Esophagus muscularis mucosa (tissue), 4 donors: ENCODE measurements at places on chromosomes 7 and 10. TPM values are rescaled to one million over a fixed set of nuclear protein-coding genes. Genes with fewer than 3 reads are reported as not detected.

EPDR1 gene
- total RNA-seq: 35.5 TPM

GIMAP5 gene
- total RNA-seq: 26.9 TPM

AQP1 gene
- total RNA-seq: 509 TPM

GNAT3 gene
- not detected for total RNA-seq

NPY gene
- total RNA-seq: 70.1 TPM

CWF19L1 gene
- 11.6 TPM for total RNA-seq

ZPBP gene
- not detected for total RNA-seq

PNLIPRP2 gene
- not detected for total RNA-seq

ANKRD2 gene
- 0.33 TPM for total RNA-seq

VGF gene
- total RNA-seq: not detected

STAG3 gene
- total RNA-seq: 0.92 TPM

ZMIZ2 gene
- total RNA-seq: 12.4 TPM

TWIST1 gene
- total RNA-seq: 16.3 TPM

CPED1 gene
- 81.8 TPM for total RNA-seq

SH2D4B gene
- total RNA-seq: 0.26 TPM

CAMK2B gene
- 1.2 TPM for total RNA-seq

VPS41 gene
- 32.0 TPM for total RNA-seq

HDAC9 gene
- total RNA-seq: 63.0 TPM

NPC1L1 gene
- 0.57 TPM for total RNA-seq

FZD1 gene
- total RNA-seq: 22.2 TPM

INA gene
- 3.1 TPM for total RNA-seq

GPER1 gene
- total RNA-seq: 10.0 TPM

CPA2 gene
- not detected for total RNA-seq

GBX1 gene
- not detected for total RNA-seq

SRI gene
- total RNA-seq: 55.5 TPM

MAT1A gene
- total RNA-seq: not detected

FAM237B gene
- not detected for total RNA-seq

TCAF2 gene
- 0.83 TPM for total RNA-seq

CPEB3 gene
- 6.8 TPM for total RNA-seq

VWDE gene
- not detected for total RNA-seq

ASIC3 gene
- 2.9 TPM for total RNA-seq

HOXA7 gene
- 1.7 TPM for total RNA-seq

MRPS24 gene
- total RNA-seq: 72.2 TPM

ADIRF gene
- 119 TPM for total RNA-seq

MRPS33 gene
- total RNA-seq: 26.2 TPM

ZCCHC24 gene
- 156 TPM for total RNA-seq
